Daoy (cell line): ENCODE measurements at places on chromosomes 3 and 15. TPM values are rescaled to one million over a fixed set of nuclear protein-coding genes. Genes with fewer than 3 reads are reported as not detected.

TGM5 gene
- 0.51 TPM in 1 of 2 replicates, not detected in the other for total RNA-seq

C3orf70 gene
- total RNA-seq = 3.6 and 4.7 TPM in 2 replicates

LRRC31 gene
- total RNA-seq = not detected in 2 replicates

CCDC14 gene
- 40.6 and 63.7 TPM in 2 replicates for total RNA-seq

ADAMTS9 gene
- 3.1 and 3.3 TPM in 2 replicates for total RNA-seq

DNA sequence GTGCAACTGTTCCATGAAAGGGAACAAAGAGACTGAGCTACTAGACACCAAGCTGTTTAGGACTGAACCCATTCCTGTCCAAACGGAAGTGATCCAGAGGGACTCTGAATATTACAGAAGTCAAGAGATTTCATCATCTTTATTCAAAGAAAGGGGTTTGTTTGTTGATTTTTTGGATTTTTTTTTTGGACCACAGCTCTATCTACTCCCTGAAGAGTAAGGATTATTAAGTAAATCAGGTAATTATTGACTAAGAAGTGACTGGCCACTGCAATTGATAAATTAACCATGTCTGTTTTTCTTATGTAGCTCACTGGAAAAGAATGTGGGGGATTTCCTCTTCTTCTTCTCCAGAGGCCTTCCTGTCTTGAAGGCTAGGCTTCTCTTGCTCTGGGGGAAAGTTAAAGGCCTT, 146.6 kb upstream of the TPM1 start:
- DNase-seq = peak; percentile 85

DNA sequence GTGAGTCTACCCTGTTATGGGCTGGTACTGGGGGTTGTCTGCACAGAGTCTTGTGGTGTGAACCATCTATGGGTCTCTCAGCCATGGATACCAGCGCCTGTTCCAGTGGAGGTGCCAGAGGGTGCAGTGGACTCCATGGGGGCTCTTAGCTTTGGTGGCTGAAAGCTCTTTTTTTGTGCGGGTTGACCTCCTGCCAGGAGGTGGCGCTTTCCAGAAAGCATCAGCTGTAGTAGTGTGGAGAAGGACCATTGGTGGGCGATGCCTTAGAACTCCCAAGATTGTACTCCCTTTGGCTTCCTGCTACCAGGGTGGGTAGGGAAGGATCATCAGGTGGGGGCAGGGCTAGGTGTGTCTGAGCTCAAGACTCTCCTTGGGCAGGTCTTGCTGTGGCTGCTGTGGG, 602.6 kb downstream of the RSL24D1 start:
- DNase-seq = no peak

GRCh38 chr3:141777957-141778813, 15.0 kb downstream of the GRK7 start:
- no peak for DNase-seq

DNA sequence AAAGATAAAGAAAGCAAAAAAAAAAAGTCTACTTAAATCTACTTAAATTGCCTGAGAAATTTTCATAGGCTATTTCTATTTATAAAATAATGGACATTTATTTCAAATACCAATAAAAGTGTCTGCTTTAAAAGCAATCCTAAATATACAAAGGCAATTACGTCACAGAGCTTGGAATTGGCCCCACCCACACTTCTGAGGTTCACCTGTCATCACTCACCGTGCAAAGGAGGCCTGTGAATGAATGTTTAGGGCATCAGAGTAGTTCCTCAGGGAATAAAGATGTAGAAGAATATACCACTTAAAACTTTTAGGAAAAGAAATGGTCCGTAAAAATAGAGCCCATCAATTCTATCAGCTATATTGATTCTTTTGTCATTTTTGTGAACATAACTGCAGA, 621.8 kb downstream of the ROBO1 start:
- DNase-seq = no peak

- DNase-seq = peak; percentile 88
These were observed 32.8 kb downstream of the CDIN1 start for GRCh38 chr15:36612063-36612788.

- DNase-seq = no peak
These were observed 46.5 kb upstream of the ARPP19 start for GRCh38 chr15:52615302-52615701.

GRCh38 chr3:106144030-106144429, 275.2 kb upstream of the CBLB start:
- no peak for DNase-seq

DNA sequence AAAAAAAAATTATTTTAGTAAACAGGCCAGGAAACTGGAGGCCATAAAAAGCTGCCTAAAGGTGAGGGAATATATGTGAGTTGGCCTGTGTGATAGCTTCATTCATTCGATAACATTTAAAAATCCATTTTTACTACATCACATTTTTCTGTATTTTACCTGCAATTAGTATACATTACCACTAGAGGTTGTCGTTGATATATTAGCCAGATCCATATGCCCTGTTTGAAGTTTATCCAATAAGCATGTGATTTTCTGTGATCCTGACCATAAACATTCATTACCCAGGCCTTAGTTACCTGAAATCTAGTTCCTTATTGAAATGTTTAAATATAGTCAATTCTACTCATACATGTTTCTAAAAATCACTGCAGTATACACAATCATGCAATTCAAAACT, 71.4 kb downstream of the ARNT2 start:
- no peak for DNase-seq

DNA sequence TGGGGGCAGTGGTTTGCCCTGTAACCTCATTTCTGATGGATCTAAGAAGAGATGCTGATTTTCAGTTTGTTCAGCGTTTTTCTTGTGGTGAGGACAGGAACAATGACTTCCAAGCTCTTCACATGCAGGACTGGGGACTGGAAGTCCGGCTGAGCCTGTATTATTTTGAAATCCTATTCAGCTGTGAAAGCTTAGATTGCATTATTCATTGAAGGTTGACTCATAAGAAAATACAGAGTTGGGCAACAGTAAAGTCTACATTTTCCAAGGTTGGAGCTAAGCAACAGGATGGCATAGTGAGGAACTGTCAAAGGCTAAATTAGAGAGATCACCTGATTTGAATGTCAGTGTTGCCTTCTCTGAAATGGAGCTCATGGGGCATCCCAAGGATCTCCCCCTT, 230.9 kb upstream of the FEZF2 start:
- DNase-seq = peak; percentile 65

DNA sequence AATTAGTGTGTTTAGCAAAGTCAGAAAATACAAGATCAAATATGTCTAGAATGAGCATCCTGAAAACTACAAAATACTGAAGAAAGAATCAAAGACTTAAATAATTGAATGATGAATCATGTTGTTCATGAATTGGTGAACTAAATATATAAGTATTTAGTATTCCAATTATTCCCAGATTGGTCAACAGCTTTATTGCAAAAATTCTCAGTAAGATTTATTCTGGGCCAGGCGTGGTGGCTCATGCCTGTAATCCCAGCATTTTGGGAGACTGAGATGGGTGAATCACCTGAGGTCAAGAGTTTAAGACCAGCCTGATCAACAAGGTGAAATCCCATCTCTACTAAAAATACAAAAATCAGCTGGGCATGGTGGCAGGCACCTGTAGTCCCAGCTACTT, 250.0 kb upstream of the NECTIN3 start:
- DNase-seq = no peak

DNA sequence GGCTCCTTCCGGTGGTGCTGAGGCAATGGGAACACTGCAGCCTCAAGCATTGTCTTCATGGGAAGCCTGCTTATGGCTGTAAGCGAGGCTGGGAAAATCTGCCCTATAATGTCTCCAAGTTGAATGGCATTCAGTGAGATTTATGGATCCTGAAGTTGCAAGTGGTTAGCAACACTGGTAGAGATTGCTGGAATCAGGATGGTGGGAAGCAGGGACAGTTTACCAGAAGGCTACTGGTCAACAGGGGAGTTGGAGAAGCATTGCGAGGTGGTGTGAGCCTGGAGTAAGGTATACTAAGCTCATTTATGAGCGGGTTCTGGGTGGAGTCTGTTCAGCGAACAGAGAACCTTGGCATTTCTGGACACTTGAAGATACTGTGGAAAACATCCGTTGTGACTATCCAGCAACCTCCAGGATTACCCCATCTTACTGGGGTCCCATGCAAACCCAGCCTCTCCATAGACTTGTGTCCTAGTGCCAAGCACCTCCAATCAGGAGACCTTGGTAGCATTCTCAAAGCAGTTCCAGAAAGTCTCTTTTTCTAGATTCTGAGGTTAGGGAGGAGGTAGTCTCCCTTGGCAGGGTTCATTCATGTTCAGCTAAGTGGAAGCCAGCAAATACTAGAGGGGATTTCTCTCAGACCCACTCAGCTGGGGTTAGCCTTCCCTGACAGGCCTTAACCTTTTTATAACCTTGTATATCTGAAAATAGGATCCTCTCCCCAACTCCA, 7.3 kb downstream of the RPSA start:
- no peak for DNase-seq
